T-cell (primary cell): ENCODE measurements at places on chromosomes 6 and 20.

DNA sequence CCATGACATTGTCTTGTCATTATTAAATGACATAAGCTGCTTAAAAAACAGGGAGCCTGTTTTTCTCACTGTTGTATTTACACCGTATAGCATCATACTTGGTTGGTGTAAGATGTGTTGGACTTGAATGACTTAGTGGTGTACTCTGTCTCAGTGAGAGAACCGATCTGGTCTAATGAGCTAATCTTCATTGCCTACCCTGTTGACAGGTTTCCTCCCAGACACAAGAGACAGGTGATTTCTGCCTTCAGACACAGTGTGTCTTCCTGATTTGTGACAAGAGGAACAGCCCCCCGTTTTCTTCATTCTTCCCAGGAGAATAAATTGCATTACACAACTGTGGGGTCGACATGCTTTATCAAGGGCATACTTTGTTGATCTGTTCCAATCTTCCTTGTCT, 137.2 kb upstream of the ID4 start:
- DNase-seq = no peak
- no peaks in the 10 kb centered on the region for H3K4me1 ChIP-seq
- no peaks in the 10 kb centered on the region for H3K27me3 ChIP-seq

GRCh38 chr6:137465378-137466009, 28.7 kb downstream of the OLIG3 start:
- no peak overlapping the region for H3K27ac ChIP-seq
- H3K4me1 ChIP-seq = no peaks in the 10 kb centered on the region
- DNase-seq = no peak
- no peak overlapping the region for H3K4me3 ChIP-seq

GRCh38 chr6:152993431-152993830, 9.1 kb downstream of the MTRF1L start:
- no peak for DNase-seq
- H3K4me1 ChIP-seq = no peaks in the 10 kb centered on the region
- no peak overlapping the region for H3K4me3 ChIP-seq
- no peaks in the 10 kb centered on the region for H3K27me3 ChIP-seq
- H3K27ac ChIP-seq = no peak overlapping the region

GRCh38 chr20:17648791-17649730, 33.0 kb downstream of the RRBP1 start:
- no peak for DNase-seq
- no peaks in the 10 kb centered on the region for H3K36me3 ChIP-seq
- no peaks in the 10 kb centered on the region for H3K27me3 ChIP-seq
- no peak overlapping the region for H3K27ac ChIP-seq
- no peak overlapping the region for H3K4me3 ChIP-seq
- H3K4me1 ChIP-seq = peaks cover 8% of the 10 kb centered on the region

GRCh38 chr20:51034988-51035656, 12.2 kb upstream of the KCNG1 start:
- H3K4me1 ChIP-seq = no peaks in the 10 kb centered on the region
- no peaks in the 10 kb centered on the region for H3K27me3 ChIP-seq
- H3K4me3 ChIP-seq = no peak overlapping the region
- no peaks in the 10 kb centered on the region for H3K36me3 ChIP-seq
- no peak overlapping the region for H3K27ac ChIP-seq

DNA sequence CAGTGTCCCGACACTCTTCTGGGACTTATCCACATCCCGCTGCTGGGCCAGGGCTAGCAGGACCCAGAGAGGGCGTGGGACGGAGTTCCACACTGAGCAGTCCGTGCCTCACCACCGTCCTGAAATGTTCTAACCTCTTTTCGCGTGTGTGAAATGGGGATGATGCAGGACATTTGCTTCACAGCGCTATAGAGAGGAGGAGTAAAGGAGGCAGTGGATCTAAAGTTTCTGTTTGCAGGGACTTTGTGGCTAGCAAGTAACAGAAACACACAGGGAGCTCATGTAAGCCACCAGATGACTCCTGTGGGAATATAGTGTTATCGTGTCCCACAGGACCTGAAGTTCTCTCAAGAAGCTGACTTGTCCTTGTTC, 634 bp downstream of the ITPA start:
- H3K4me1 ChIP-seq = peaks cover 19% of the 10 kb centered on the region
- DNase-seq = no peak
- no peaks in the 10 kb centered on the region for H3K27me3 ChIP-seq
- peak overlapping the region; percentile 69 for H3K4me3 ChIP-seq
- no peaks in the 10 kb centered on the region for H3K36me3 ChIP-seq

- H3K36me3 ChIP-seq = no peaks in the 10 kb centered on the region
- no peak overlapping the region for H3K4me3 ChIP-seq
- DNase-seq = no peak
- no peaks in the 10 kb centered on the region for H3K4me1 ChIP-seq
These were observed 117.3 kb downstream of the QRSL1 start for GRCh38 chr6:106746652-106747051.

DNA sequence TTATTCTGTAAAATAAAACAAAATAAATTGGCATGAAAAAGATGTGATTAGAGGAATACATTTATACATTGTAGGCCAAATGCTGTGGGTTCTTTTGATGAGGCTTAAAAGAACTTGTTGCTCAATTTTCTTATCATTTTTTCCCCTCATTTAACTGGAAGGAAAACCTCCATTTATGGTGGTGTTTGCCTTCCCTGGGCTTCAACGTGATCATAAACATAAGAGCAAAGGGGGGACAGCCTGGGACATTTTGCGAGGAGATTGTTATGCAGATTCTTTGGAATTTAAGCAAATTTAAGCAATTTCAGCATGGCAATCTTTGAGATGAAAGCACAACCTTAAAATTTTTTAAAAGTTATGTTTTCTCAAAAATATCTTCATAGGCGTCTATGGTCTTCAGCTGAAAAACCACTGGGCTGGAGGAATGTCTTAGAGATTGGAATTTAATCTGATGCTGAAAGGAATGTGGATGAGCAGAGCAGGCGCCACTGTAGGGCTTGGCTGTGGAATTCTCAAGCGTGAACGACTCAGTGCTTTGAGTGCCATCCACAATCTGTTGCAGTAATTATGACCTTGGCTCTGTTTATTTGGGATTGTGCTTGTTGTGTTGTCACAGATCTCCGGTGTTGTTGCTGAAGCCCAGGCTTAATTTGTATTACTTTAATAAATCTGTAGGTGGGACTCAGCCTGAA, 149.4 kb upstream of the MLIP start:
- no peaks in the 10 kb centered on the region for H3K4me1 ChIP-seq
- H3K27ac ChIP-seq = no peak overlapping the region
- H3K27me3 ChIP-seq = no peaks in the 10 kb centered on the region
- H3K36me3 ChIP-seq = no peaks in the 10 kb centered on the region
- H3K4me3 ChIP-seq = no peak overlapping the region

GRCh38 chr6:97399208-97399607, 116.2 kb upstream of the MMS22L start:
- no peaks in the 10 kb centered on the region for H3K27me3 ChIP-seq
- no peaks in the 10 kb centered on the region for H3K36me3 ChIP-seq
- no peak for DNase-seq
- no peak overlapping the region for H3K4me3 ChIP-seq

GRCh38 chr20:48659858-48660257, 167.9 kb downstream of the PREX1 start:
- H3K4me1 ChIP-seq = peaks cover 7% of the 10 kb centered on the region
- peaks cover 76% of the 10 kb centered on the region for H3K36me3 ChIP-seq
- H3K27me3 ChIP-seq = no peaks in the 10 kb centered on the region
